ENCODE measurements at places on chromosomes 4 and X. TPM values are rescaled to one million over a fixed set of nuclear protein-coding genes. Genes with fewer than 3 reads are reported as not detected.

GRCh38 chr4:113462286-113462685 lies 299.3 kb downstream of the CAMK2D start:
- DNase-seq = no peak

- no peak for DNase-seq
Measured at GRCh38 chr4:53558065-53558801, 33.1 kb downstream of the LNX1 start.

Gene KLHL13
- 9.4 TPM for total RNA-seq

DNA sequence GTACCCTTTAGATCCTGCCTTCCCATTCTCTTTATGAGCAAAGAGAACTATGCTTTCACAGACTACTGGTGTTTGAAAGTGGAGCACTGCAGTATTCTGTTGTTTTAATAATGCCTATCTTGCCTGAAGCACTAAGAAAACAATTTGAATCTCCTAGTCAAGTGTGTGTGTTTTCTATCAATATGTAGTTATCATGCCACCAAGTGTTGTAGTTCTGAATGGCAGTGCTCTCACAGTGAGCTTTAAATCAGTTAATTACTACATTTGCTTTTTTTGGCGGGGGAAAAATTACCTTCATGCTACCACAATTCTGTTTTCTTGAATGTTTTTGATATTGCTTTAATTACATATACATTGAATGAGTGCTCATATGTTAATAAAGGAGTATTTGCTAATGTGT lies 143.6 kb upstream of the FAM47A start:
- no peak for DNase-seq

Gene DSPP
- not detected for total RNA-seq

- no peak for DNase-seq
Measured at GRCh38 chr4:134117392-134118183, 84.0 kb downstream of the PABPC4L start.

Gene HMGN5
- 1.1 TPM for total RNA-seq

- DNase-seq = peak; percentile 41
Measured at GRCh38 chrX:51421972-51422597, 74.3 kb downstream of the NUDT11 start.

GRCh38 chrX:24002167-24002566 lies 24.8 kb downstream of the KLHL15 start:
- no peak for DNase-seq

DNA sequence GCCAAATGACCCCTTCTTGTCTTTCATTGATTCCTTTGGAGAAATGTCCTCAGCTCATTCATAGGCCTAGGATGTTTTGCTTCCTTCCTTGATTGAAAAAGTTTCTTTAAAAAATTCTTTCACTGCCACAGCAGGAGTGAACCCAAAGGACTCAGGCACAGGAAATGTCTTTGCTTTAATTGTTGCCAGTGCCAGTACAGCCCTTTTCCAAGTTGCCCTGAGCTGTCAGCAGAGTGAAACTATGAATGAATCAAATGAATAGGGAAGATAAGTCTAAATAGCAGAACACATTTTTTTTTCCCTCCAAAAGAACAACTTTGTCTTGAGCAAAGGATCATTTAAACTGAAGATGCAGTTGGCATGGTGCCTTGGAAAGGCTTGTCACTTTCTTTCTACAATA lies 63.8 kb upstream of the SLC4A4 start:
- no peak for DNase-seq

Gene GPR34
- total RNA-seq = not detected

Gene DDX53
- total RNA-seq = not detected

DNA sequence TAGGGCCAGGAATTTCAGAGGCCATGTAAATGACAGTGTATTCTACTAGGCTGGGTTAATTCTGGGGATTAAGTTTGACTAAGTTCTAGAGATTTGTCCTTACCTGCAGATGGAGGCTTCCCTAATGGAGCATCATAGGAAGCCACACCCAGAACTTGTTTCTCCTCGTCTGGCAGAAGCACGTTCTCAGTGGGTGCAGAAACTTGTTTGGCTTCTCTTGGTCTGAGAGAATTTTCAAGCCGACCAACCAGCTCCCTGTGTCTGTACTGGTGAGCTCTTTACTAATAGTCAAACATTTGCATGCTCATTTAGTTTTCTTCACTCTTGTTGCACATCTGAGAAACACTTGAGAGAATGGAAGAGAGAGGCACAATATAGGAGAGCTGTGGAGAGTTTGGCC lies 907 bp upstream of the ATP10D start:
- no peak for DNase-seq

Gene GABRG1
- not detected for total RNA-seq

- no peak for DNase-seq
Measured at GRCh38 chr4:141705048-141705746, 68.8 kb downstream of the IL15 start.

Data from SJSA1 (cell line).